ENCODE measurements at places on chromosomes 3 and 15.

DNA sequence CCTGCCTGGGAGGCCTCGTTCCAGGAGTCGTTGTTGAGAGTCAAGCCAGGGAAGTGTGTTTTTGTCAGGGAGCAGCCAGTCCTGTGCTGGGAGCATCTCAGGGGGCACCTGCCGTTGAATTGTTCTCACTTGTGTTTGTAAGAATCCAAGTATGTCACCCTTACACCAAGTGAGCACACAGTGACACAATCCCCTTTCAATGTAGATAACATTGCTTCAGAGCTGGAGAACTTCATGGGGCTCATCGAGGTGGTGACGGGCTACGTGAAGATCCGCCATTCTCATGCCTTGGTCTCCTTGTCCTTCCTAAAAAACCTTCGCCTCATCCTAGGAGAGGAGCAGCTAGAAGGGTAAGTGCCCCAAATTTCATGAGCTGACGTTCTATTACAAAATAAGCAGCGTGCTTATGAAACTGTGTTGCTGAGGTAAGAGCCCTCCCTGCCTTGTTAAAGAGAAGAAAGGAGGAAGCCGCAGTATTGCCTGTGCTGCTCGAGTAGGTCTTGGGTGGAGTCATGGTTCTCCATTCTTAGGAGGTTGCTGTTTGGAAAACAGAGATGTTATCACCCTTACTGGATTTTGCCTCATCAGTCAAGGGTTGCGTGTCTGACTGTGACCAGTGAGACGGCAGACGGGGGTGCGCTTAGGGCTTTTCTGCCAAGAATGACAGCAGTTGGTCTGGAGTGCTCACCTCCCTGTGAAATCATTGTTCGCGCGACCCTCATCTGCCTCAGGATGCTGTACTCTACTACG is 108.1 kb downstream of the PGPEP1L start:
- no peak overlapping the region for H3K4me3 ChIP-seq
- DNase-seq = no peak
- H3K27me3 ChIP-seq = no peaks in the 10 kb centered on the region
- H3K4me1 ChIP-seq = no peaks in the 10 kb centered on the region
- H3K27ac ChIP-seq = no peak overlapping the region
- peaks cover 3% of the 10 kb centered on the region for H3K36me3 ChIP-seq

DNA sequence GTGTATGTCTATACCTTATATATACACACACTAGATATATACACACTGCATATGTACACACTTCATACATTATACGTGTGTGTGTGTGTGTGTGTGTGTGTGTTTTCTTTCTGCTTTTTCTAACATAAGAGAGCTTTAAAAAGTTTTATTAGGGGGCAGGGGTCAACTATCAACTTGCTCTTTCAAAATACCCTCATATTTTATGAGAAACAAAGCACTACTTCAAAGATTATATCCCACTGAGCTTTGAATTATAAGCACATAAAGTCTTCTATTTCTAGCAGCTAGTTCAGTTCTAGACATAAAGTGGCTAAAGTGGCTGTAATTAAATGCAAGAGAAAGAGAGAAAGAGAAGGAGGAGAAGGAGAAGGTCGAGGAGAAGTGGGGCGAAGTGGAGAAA is 1361.3 kb downstream of the ZPLD1 start:
- DNase-seq = no peak
- H3K36me3 ChIP-seq = no peaks in the 10 kb centered on the region
- no peak overlapping the region for H3K4me3 ChIP-seq
- no peaks in the 10 kb centered on the region for H3K4me1 ChIP-seq
- no peaks in the 10 kb centered on the region for H3K27me3 ChIP-seq

GRCh38 chr3:108472001-108472591 is 38.3 kb downstream of the MYH15 start:
- H3K4me3 ChIP-seq = no peak overlapping the region
- H3K27ac ChIP-seq = no peak overlapping the region
- no peaks in the 10 kb centered on the region for H3K4me1 ChIP-seq
- no peaks in the 10 kb centered on the region for H3K27me3 ChIP-seq
- DNase-seq = no peak

- H3K4me3 ChIP-seq = no peak overlapping the region
- DNase-seq = no peak
- H3K4me1 ChIP-seq = no peaks in the 10 kb centered on the region
- no peaks in the 10 kb centered on the region for H3K27me3 ChIP-seq
- no peak overlapping the region for H3K27ac ChIP-seq
Measured at GRCh38 chr3:64431526-64432091, 206.3 kb upstream of the PRICKLE2 start.

DNA sequence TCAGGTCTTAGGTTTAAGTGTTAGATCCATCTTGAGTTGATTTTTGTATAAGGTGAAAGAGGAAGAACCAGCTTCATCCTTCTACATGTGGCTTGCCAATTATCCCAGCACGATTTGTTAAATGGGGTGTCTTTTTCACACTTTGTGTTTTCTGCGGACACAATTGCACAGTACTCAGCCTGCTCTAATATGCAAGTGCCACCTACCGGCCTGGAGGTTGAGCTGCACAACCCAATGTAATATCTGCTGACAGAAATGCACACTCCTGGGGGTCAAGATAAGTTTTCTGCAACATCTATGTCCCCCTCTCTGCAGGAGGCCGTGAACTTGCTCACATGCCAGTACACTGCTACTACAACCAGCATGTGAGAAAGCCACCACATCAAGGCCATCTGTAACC is 791.9 kb upstream of the ROBO1 start:
- no peaks in the 10 kb centered on the region for H3K36me3 ChIP-seq
- H3K4me3 ChIP-seq = no peak overlapping the region
- no peaks in the 10 kb centered on the region for H3K27me3 ChIP-seq
- H3K27ac ChIP-seq = no peak overlapping the region

- H3K27me3 ChIP-seq = no peaks in the 10 kb centered on the region
- H3K36me3 ChIP-seq = no peaks in the 10 kb centered on the region
- DNase-seq = no peak
- no peak overlapping the region for H3K27ac ChIP-seq
- H3K4me1 ChIP-seq = no peaks in the 10 kb centered on the region
- H3K4me3 ChIP-seq = no peak overlapping the region
Measured at GRCh38 chr3:37982331-37982730, 8.3 kb upstream of the VILL start.

DNA sequence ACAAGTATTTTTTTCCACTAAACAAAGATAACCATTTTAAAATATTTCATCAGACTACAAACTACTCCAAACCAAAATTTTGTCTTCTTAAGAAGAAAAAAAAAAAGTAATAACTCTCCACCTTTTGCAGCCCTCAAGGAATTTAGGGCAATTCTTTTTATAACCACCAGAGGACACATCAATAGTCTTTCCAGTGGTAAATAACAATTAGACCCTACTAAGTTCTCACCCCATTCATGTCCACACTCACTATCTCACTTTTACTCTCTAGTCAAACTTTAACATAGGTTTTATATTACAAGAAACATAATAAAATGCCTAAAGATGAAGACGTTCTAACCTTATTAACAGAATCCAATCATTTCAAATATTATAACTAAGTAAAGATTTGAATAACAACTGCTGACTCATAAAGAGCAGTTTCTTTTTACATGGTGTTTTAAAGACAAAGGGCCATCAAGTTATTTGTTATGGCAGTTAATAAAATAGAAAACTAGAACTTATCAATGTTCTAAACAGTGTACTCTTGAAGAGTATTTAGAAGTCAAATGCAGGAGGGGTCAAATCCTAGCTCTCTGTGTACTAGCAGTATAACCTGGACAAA is 33.0 kb downstream of the CCDC39 start:
- DNase-seq = no peak
- no peak overlapping the region for H3K4me3 ChIP-seq
- no peaks in the 10 kb centered on the region for H3K36me3 ChIP-seq
- H3K27me3 ChIP-seq = peaks cover 3% of the 10 kb centered on the region
- H3K27ac ChIP-seq = no peak overlapping the region

All from effector memory CD4-positive, alpha-beta T cell (primary cell).